ENCODE measurements at places on chromosomes 5 and 9. TPM values are rescaled to one million over a fixed set of nuclear protein-coding genes. Genes with fewer than 3 reads are reported as not detected.

The SH3RF2 gene
- 116 TPM for total RNA-seq

GRCh38 chr5:88269222-88269771 lies 652 bp upstream of the TMEM161B start:
- no peak for DNase-seq

GRCh38 chr5:9409413-9409960 lies 136.4 kb downstream of the SEMA5A start:
- no peak for DNase-seq

DNA sequence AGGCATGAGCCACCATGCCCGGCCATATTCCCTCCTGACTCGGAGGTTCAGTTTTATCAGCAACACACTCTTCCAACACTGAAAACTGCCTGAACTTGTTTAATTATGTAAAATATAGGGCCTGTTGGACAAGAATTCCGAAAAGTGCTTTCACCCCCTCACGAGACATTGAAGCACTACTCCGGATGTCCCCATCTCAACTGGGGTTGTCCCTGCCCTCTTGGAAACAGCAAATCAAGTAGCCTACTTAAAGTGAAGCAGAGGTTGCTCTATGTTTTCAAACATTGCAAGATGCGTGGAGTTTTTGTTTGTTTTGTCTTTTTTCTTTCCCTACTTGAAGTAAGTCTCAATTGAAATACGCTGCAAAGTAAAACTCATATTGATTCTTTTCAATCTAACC lies 7.6 kb downstream of the PTGER4 start:
- DNase-seq: no peak

DNA sequence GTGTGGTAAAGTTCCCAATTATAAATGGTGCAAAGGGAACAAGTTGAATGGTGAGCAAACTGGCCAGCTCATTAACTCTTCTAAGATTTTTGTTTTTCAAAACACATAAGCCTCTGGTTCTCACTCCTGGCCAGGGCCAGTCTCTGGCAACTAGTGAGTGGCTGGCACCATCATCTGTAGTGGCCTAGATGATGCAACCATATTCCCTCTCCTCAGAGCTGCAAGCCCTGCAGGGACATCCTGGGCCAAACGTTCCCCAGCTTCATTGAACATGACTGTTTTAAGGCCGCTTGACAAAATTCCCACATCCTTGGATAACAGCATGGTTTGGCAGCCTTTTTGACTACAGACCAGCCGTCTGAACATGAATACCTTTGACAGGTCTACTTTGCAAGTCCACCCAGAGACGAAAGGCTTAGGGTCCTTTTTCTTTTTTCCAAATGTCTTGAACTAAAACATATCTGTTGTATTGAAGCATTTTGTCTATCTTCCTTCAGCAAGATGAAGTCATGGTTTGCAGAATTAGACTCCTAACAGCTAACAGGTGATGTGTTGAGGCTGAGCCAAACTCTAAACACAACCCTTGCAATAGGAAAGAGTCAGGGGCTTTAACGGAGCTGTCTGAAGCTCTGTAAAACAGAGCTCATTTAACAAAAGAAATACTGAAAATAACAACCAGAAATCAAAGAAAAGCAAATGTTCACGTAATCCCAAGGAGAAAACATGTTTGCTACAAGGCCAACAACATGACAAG lies 23.8 kb downstream of the MACROH2A1 start:
- no peak for DNase-seq

DNA sequence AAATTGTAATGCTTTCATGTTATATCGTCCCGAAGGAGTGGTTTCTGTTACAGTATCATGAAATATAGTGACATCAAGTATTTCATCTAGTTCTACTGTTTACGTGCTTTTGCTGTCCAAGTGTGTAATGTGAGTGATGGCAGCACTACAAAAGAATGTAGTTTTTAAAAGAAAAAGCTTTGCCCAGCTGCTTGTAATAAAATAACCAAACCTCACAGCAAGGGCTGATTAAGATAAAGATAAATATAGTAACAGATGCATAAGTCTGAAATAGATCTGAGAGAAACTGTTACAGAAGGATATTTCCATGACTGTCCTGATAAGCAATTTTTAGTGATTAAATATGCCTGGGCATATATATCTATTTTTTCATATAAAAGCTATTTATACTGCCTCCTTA lies 106.4 kb downstream of the AUH start:
- DNase-seq: no peak

DNA sequence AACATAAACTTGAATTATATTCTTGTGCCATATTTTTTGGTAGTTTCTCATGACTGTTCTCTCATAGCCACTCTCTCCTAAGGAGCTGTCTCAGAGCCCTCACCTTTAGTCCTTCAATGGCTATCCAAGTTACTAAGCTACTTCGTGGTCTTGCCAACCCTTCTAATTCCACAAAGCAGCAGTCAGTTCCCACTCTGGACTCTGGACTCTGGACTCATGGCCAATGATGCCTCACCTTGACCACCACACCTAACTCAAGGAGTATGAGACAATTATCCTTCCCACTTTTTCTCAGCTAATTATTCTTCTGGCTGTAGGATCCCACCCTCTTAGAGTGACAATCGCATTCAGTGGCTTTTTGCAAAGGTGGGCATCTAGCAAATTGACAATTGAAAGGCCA lies 42.2 kb downstream of the TUSC1 start:
- no peak for DNase-seq

The TSSK1B gene
- not detected for total RNA-seq

DNA sequence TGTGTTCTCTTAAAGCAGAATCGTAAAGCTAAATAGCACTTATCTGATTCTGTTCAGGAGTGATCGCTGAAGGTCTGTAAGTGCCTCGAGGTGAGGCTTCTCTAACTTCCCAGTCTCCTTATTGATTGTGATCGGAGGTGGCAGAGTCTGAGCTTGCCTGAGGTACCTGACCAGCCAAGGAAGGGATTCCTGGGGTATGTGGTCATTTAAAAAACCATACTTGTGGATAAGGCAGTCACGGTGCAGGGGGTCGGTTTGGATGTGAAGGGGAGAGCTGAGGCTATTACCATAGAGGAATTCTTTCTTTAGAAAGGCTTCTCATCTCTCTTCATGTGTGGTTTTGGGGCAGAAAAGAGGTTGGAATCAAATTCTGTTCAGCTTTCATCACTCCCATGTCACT lies 193.7 kb downstream of the TLE4 start:
- DNase-seq: no peak

The PCDHGA5 gene
- 10.7 TPM for total RNA-seq

The PDE6A gene
- total RNA-seq: not detected

- peak; percentile 88 for DNase-seq
These were observed 5.0 kb upstream of the CXXC5 start for GRCh38 chr5:139642891-139643871.

DNA sequence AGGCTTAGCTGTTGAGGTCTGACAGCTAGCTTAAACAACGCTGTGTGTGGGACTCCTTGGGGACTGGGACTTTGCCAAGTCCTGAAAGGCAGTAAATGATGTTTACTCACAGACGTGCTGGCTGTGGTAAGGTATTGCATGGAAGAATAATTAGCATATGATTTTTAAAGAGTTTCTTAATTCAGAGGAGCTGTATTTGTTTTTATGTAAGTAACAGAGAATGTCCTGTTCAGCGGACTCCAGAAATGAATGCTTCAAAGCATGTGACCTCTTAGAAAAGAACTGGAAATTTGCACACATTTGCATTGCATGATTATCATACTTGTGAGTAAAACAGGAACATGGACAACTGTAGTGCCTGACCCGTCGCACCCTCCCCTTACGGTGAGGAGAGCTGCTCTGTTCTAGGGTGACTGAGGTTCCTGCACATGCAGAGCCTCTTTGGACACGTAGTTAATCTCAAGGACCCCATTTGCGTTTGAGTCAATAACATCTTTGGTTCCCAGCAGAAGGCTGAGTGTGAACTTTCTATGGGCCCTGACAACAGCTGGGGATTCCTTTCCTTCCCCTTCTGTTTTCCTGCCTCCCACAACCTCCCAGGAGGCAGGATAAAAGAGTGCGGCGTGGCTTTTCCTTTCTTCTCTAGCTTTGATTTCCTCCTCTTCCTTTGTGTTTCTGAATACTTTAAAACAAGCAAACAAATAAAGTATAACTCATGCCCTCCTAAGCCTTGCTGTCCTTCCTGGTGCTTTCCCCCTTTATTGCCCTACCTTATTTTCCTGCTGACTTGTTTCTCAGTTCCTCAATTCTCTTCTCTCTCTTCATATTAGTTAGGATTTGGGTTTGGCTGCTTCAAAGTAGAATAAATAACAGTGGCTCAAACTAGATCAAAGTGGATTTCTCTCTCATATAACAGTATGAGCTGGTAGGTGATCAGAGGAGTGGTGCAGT lies 157.2 kb upstream of the CD180 start:
- DNase-seq: no peak

The SLC22A4 gene
- total RNA-seq: 25.5 TPM

- DNase-seq: no peak
These were observed 91.2 kb downstream of the PHF2 start for GRCh38 chr9:93667627-93668026.

The NPDC1 gene
- 106 TPM for total RNA-seq

DNA sequence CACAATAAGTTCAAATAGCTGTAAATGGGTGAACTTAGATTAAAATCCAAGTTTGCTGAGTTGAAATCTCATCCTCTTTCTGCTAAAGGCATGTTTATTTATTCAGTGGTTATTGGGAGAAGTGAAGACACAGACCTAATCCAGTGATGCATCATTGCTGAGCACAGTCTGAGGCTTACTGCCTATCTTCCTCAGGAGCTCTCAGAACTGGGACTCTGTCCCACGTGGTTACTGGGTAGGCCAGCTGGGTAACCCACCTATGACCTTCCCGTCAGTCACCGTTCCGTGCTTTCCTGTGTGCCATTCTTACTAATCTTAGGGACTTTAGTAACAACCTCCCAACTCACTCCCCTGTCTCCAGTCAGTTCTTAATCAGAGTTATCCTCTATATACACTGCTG lies 226.8 kb upstream of the ATP10B start:
- no peak for DNase-seq

- no peak for DNase-seq
These were observed 50.3 kb downstream of the MAN2A1 start for GRCh38 chr5:109739741-109740728.

Measured in Peyer's patch (tissue), 4 donors.